ENCODE measurements at places on chromosomes 2 and 18.

DNA sequence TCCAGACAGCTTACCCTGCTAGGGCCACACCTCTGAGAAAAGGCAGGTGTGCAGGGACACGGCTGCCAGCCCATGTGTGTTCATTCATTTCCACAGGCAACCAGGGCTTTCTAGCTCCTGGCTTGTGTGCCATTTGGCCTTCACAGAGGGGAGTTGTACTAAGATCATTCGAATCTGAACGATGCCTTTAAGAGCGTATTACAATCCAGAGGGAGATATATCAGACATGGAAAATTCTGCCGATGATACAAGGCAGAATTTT, 64.2 kb upstream of the OTOF start:
- DNase-seq, result no peak

DNA sequence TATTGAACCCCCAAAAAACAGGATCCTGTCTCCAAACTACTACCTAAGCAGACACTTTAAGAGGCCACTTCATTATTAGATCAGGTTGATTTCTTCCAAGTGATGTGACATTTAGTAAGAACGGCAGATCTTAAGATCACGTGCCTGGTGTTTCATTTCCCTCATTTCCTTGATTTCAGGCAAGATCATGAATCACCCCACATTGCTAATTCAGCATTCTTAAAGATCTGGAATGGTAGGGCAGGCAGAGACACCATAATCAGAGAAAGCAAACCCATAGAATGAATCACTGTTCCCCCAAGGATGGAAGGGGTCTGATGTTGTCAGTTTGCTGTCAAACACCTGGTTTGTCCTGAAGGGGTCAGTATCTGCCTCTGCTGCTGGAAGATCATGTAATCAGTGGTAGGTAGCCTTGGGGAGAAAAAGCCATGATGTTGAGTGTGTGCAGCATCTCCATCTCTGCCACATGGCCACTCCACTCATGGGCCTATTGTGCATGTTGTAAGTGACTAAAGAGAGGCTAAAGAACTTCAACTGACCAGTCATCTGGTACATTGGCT, 133.9 kb downstream of the ARHGAP15 start:
- no peak for DNase-seq

- DNase-seq, result no peak
Measured at GRCh38 chr2:27855476-27855875, 34.7 kb downstream of the RBKS start.

GRCh38 chr2:147502711-147503290, 342.0 kb upstream of the ACVR2A start:
- no peak for DNase-seq

DNA sequence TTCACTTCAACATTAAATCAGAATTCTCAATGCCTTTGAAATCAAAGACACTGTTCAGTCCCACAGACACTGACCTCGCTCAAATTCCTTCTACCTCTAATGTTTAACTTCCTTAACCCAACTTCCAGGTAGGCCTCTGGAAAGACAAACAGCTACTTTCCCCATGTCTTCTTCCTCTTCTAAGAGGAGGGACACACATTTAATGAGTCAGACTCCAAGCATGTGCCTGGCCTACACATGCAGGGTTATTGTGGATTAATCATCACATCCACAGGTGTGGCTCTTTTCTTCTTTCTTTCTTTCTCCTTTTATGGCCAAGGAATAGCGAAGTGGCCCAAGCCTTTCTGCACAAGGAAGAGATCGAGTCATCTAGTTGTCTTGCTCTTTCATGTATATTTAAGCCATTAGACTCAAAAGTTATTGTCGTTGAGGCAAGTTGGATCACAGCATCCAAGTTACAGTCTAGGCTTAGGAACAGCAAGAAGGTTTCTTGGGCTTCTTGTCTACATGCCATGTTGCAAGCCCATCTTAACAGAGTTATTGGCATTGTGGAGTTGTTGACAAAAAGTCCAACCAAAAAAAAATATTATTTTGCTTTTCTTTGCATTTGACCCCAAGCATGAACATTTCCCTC, 387.8 kb downstream of the IRS1 start:
- DNase-seq, result no peak

GRCh38 chr2:181396256-181397123, 60.7 kb upstream of the ITGA4 start:
- no peak for DNase-seq

All from stimulated activated naive CD8-positive, alpha-beta T cell treated with anti-CD3 and anti-CD28 coated beads, Interleukin-15, amount 100 ng/mL, for 72 hours (primary cell).